MCF 10A (cell line): ENCODE measurements at places on chromosomes 2 and 18. TPM values are rescaled to one million over a fixed set of nuclear protein-coding genes. Genes with fewer than 3 reads are reported as not detected.

The ACOXL gene
- not detected in 2 replicates for total RNA-seq

The KCNJ13 gene
- total RNA-seq, result not detected in 2 replicates

The FAM117B gene
- 2.4 and 2.5 TPM in 2 replicates for total RNA-seq

The POTEJ gene
- not detected in 2 replicates for total RNA-seq

The SKOR2 gene
- not detected in 2 replicates for total RNA-seq

The C2orf74 gene
- 24.8 and 29.7 TPM in 2 replicates for total RNA-seq

The SULT1C3 gene
- total RNA-seq, result not detected in 2 replicates

The UBXN2A gene
- total RNA-seq, result 13.0 and 13.6 TPM in 2 replicates

The PLA2R1 gene
- 7.5 and 8.4 TPM in 2 replicates for total RNA-seq

The ADGRF3 gene
- 0.17 TPM in 1 of 2 replicates, not detected in the other for total RNA-seq

DNA sequence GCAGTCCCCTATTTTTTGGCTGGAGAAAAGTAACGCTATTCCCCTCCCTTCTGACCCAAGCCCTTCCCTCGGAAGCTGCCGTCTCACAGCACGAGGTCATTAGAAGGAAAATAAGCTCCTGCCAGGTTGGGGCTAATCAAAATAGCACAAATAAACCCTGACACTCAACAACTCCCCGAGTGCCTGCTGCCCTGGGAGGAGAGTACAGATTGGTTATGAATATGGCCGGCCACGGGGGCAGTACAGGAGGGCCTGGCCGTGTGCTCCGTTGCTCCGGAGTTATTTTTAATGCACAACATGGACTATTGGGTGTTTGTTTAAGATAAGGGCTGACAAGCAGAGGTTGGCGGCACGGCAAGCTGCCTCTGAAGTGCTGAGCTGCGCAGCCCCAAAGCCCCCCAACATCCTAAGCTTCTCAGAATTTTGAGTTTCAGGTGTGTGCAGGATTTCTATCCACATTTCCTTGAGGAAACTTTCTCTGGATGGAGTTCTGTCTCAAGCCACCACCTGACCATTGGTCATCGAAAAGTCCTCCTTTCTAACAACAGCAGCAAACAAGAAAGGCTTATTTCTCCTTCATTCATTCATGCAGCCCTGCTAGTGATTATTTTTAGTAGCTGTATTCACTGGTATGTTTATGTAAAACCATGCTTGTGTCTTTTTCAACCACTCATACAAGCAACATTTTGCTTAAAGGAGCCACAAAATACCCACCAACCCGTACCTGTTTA is 58.7 kb downstream of the PAX3 start:
- H3K27ac ChIP-seq, result no peak overlapping the region
- no peak for DNase-seq
- H3K27me3 ChIP-seq, result peaks cover 100% of the 10 kb centered on the region
- no peaks in the 10 kb centered on the region for H3K36me3 ChIP-seq
- H3K4me3 ChIP-seq, result no peak overlapping the region

GRCh38 chr2:204681412-204681811 is 136.1 kb downstream of the PARD3B start:
- H3K4me1 ChIP-seq, result peaks cover 13% of the 10 kb centered on the region
- DNase-seq, result peak; percentile 18
- H3K27ac ChIP-seq, result peak overlapping the region; percentile 77
- H3K4me3 ChIP-seq, result no peak overlapping the region

DNA sequence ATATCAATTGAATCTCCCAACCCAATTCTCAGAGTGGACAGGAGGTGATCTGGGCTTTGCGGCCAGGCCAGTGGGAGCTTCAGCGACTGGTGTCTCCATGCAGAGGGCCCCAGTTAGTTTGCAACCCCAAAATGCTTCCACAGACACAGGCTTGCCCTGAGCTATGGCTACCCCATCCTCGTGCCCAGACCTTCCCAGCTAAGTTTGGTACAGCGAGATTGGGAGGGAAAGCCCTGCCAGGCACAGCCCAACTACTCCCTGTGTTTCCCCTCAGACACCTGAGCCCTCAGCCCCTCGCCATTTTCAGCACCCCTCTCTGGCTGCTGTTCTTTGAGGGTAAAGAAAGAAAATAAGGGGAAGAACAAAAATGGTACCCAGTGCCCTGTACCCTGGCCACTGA is 142.9 kb downstream of the TNS1 start:
- no peaks in the 10 kb centered on the region for H3K36me3 ChIP-seq
- no peak for DNase-seq
- H3K27ac ChIP-seq, result no peak overlapping the region
- no peak overlapping the region for H3K4me3 ChIP-seq
- no peaks in the 10 kb centered on the region for H3K4me1 ChIP-seq

GRCh38 chr18:30376515-30376914 is 666.0 kb downstream of the DSC3 start:
- H3K36me3 ChIP-seq, result no peaks in the 10 kb centered on the region
- H3K27ac ChIP-seq, result no peak overlapping the region
- H3K27me3 ChIP-seq, result no peaks in the 10 kb centered on the region
- no peaks in the 10 kb centered on the region for H3K4me1 ChIP-seq
- H3K4me3 ChIP-seq, result no peak overlapping the region

DNA sequence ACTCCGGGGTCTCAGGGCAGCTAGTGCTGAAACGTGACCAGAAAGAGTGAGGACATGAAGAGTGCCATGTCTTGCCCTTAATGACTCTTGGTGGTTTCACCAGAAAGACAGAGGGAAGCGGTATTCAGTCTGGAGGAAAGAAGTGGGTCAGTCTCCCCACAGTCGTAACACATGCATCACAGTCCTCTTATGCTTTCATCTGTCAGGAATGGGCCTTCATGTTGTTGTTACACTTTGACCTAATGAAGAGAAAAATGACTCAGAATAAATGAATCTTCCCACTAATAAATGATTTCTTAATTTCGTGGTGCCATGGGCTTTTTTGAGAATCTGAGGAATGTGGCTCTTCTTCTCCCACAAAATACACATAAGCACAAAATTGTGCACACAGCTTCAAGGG is 103.2 kb downstream of the SLC8A1 start:
- peaks cover 12% of the 10 kb centered on the region for H3K4me1 ChIP-seq
- DNase-seq, result no peak
- no peaks in the 10 kb centered on the region for H3K27me3 ChIP-seq
- no peak overlapping the region for H3K27ac ChIP-seq
- H3K36me3 ChIP-seq, result no peaks in the 10 kb centered on the region

DNA sequence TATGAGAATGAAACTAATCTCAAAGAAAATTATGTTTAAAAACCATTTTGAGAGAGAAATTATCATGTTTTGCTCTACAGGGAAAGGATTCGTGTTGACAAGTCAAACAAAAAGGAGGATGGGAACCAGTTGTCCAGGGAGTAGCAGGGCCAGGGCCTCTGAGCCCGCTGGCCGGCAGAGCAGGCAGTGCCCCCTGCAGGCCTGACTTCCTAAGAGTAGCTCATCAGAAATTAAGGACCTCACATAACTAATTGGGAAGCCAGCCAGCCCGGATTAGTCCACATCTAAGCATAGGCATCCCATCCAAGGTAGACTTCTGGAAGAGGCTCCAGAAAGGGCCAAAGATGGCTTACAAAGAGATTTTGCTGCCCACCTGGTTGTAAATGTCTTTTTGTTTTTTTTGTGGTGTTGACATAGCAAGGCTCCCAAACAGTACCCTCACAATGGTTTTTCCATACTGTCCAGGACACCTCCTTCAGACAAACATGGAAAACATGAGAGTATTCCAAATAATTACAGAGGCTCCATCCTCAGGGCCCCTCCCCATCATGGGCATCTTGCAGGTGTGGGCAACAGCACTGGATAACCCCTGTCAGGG is 241.2 kb upstream of the TANK start:
- H3K27ac ChIP-seq, result no peak overlapping the region
- H3K27me3 ChIP-seq, result no peaks in the 10 kb centered on the region
- H3K36me3 ChIP-seq, result no peaks in the 10 kb centered on the region

- no peaks in the 10 kb centered on the region for H3K27me3 ChIP-seq
- DNase-seq, result no peak
- no peak overlapping the region for H3K27ac ChIP-seq
- no peak overlapping the region for H3K4me3 ChIP-seq
- no peaks in the 10 kb centered on the region for H3K36me3 ChIP-seq
Measured at GRCh38 chr2:181771356-181771755, 91.0 kb upstream of the NEUROD1 start.

DNA sequence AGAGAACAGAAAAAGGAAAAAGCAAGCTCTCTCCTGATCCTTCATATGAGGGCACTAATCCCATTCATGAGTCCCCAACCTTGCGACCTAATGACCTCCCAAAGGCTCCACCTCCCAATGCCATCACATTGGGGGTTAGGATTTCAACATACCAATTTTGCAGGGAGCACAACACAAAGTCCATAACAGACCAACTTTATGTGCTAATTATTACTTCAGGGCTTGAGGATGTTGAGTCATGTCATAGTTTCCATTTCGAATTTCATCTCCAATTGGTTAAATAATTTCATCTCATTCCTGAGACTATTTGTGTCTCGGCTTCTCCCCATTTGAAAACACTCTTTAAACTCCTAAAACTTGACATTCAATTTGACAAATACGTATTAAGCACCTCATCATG is 69.9 kb upstream of the KLF7 start:
- no peak overlapping the region for H3K27ac ChIP-seq

- no peaks in the 10 kb centered on the region for H3K36me3 ChIP-seq
- DNase-seq, result no peak
- H3K27me3 ChIP-seq, result no peaks in the 10 kb centered on the region
- H3K4me1 ChIP-seq, result no peaks in the 10 kb centered on the region
- H3K4me3 ChIP-seq, result no peak overlapping the region
Measured at GRCh38 chr2:36716111-36716510, 19.6 kb downstream of the VIT start.

DNA sequence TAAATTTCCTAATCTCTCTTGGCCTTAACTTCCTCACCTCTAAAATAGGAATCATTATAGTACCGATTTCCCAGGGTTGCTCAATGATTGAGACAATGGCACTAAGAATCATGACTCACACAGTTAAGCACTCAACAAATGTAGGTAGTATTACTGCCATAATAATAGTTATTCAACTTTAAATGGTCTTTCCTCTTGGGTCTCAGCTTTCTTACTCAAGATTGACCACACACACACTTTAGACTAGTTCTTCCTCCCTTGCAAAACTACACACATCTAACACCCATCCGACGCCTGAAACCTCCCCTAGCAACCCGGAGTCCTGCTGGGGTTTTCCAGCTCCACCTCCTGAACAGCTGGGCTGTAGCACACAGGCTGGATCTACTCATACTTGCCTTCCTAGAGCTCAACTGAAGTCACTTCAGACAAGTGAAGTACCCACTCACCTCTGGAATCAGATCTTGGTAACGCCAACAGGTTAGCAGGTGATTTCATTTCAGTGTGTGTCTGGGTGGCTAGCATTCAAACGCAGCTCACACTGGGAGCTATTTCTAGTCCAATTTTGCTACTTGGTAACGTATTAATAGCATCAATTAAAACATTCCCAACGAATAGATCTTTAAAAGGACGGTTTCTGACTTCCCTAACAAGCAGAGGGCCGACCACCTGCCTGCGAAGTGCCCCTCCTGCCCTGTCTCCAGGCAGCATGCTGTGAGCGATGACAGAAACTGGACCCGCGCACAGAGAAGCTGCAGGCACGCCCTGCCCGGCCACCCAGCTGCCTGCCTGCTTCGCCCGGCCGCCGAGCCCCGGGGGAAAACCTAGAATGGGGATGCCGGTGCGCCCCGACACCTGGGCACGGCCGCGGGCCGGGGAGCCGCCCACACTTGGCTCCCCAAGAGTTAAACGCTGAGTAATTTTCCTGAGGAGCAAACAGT is 1.1 kb downstream of the UXS1 start:
- peaks cover 40% of the 10 kb centered on the region for H3K4me1 ChIP-seq
- H3K27ac ChIP-seq, result peak overlapping the region; percentile 80
- DNase-seq, result peak; percentile 88
- peak overlapping the region; percentile 69 for H3K4me3 ChIP-seq
- no peaks in the 10 kb centered on the region for H3K36me3 ChIP-seq

DNA sequence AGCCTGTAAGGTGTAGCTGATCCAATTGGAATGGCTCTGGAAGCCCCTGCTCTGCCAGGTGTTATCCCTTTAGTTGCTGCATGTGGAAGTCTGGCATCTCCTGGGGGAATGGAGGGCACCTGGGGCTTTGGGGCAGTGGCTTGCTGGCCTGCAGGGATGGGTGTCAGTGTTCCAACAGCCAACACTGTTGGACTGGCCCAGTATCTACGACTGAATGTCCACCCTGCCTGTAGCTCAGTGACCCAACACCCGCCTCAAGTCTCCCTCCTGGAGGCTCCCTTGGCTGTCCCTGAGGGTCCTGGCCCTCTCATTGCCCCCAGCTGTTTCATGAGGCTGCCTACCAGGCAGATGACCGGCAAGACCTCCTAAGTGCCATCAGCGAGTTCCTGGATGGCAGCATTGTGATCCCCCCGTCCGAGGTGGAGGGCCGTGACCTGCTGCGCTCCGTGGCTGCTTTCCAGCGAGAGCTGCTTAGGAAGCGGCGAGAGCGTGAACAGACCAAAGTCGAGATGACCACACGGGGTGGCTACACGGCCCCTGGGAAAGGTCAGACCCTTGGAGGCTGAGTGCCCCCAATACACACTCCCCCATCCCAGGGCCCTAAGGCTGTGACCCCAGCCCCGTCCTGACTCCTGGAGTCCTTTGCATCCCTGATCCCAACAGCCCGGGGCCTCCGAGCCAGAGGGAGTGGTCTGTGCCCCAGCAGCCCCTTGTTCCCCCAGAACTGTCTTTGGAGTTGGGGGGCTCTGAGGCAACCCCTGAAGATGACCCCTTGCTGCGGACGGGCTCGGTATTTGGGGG is 7.7 kb downstream of the SLC4A3 start:
- H3K4me3 ChIP-seq, result no peak overlapping the region
- H3K27ac ChIP-seq, result no peak overlapping the region
- H3K36me3 ChIP-seq, result peaks cover 5% of the 10 kb centered on the region
- H3K4me1 ChIP-seq, result no peaks in the 10 kb centered on the region
- H3K27me3 ChIP-seq, result no peaks in the 10 kb centered on the region
- DNase-seq, result no peak

GRCh38 chr2:212245880-212246279 is 292.7 kb downstream of the ERBB4 start:
- H3K4me3 ChIP-seq, result no peak overlapping the region
- peaks cover 63% of the 10 kb centered on the region for H3K27me3 ChIP-seq
- DNase-seq, result no peak
- no peak overlapping the region for H3K27ac ChIP-seq
- H3K4me1 ChIP-seq, result no peaks in the 10 kb centered on the region
- no peaks in the 10 kb centered on the region for H3K36me3 ChIP-seq

DNA sequence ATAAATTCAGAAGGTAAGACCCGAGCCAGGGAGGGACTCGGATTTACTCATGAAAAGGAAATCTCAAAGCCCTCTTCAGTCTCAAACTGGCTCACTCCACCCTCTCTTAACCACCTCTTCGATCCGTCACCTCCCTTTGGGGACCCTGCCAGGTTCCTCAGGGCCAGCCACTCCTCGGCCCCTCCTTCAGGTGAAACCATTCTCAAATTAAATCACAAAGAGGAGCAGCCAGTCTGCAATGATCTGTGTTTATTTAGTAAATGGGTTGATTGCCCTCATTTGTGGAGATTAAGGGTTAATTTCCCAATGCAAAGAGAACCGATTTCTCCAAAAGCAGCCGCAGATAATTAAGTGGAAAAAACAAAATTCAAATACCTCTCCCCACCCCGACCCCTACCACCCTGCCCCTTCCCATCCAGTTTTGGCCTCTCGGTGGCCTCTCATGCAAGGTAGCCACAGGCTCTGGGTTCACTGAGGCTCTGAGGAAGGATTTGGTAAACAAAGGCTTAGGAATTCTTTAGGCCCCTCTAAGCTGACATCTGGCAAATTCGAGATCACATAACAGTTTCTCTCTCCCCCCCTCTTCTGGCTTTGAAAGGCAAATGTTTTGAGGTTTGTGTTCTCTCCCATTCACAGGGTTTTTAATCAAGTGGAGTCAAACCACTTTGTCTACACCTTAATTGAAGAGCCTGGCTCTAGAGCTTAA is 10.3 kb upstream of the FZD7 start:
- no peaks in the 10 kb centered on the region for H3K4me1 ChIP-seq
- no peak overlapping the region for H3K4me3 ChIP-seq
- peaks cover 30% of the 10 kb centered on the region for H3K27me3 ChIP-seq
